Cortex of kidney (tissue), 1 donor: ENCODE measurements at places on chromosomes 2 and 18.

DNA sequence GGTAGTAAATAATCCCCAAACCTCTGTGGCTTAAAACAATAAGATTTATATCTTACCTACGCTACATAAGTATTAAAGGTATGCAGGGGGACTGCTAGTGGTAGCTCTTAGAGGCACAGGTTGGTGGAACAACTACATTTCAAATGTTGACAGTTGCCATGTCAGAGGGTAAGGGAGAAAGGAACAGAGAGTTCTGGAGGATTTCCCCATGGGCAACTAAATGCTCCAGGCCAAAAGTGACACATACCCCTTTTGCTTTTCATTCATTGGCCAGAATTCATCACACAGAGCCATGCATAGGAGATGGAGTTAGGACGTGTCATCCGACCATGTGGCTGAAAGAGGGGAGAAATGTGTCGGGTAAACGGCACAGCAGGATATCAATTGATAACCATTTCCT is 133.2 kb downstream of the NAPG start:
- no peak for DNase-seq

GRCh38 chr2:217842017-217842416 is 160.8 kb downstream of the TNS1 start:
- DNase-seq: no peak

DNA sequence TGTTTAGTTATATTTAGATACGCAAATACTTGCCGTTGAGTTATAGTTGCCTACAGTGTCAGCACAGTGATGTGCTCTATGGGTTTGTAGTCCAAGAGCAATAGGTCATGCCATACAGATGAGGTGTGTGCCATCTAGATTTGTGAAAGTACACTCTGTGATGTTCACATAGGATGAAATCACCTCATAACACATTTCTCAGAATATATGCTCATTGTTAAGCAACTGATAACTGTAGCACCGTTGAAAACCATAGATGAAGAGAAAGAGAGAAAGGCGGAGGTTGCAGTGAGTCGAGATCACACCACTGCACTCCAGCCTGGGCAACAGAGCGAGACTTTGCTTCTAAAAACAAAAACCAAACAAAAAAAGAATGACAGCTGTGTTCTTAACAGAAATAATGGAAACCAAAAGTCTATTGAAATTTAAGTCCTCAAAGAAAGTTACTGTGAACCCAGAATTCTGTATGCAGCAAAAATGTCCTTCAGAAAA is 9.5 kb downstream of the DGKD start:
- no peak for DNase-seq

DNA sequence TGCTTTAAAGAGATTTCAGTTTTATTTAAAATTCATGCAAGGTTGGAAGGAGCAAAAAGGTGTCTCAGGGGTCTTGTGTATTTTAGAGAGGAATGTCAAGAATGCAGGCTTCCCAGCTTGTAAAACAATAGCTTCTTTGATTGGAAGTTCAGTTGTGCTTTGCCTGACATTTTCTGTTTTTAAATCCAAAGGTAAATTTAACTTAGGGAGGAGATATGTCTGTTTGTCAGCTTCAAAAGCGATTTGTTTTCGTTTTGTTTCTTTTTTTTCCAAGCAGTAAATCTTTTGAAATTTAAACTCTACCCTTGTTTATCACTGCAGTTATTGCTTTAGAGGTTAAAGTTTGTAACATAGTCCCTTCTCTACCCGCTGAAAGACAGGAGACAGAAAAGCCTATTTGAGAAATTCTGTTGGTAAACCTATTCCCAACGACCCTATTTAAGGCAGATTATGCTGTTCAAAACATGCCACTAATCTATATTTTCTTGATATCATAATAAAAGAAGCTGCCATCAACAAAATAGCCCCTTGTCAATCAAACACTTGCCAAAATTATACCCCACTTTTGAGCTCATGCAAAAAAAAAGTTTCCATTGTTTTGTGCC is 639.6 kb downstream of the IRS1 start:
- DNase-seq: no peak

DNA sequence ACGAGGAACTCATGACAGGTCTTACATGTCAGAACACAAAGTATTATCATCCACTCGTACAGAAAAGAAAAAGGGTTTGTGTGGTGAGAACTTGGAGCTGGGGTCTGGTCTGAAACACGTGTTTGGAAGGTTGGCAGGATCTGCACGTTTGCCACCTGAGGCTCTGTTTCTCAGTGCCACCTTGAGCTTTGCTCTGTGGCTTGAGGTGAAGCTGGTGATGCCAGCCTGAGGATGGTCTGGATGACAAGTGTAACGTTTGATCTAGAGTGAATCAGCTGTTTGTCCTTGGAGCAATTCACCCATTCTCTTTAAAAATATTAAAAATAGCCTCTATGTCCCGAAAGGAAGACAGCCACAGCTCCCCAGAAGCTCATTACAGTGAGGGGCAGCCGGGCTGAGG is 45.4 kb upstream of the KLF11 start:
- DNase-seq: no peak

GRCh38 chr2:121287956-121288355 is 3.0 kb upstream of the TFCP2L1 start:
- no peak for DNase-seq

DNA sequence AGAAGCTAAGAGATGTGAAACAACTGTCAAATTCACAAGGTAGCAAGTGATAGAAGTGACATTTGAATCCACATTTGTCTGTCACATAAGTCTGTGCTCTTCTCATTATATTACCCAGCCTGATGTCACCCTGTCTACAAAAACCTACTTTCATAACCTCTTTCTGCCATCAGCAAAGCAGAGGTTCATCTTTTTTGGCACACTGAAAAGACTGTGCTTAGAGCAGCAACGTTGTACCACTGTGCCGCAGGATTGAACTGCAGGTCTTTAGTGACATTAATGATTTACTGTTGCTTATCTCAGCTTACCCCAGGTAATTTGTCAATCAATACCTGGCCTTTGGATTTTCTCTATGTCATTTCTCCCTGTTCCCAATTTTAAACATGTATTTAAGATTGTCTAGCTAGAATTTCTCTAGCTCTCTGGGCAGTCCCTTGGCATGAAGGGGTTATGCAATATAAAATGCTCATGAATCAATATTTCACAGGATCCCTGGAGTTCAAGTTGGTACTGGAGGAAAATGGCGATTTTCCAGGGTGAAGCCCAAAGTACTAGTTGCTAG is 31.4 kb upstream of the TDRD15 start:
- DNase-seq: no peak

DNA sequence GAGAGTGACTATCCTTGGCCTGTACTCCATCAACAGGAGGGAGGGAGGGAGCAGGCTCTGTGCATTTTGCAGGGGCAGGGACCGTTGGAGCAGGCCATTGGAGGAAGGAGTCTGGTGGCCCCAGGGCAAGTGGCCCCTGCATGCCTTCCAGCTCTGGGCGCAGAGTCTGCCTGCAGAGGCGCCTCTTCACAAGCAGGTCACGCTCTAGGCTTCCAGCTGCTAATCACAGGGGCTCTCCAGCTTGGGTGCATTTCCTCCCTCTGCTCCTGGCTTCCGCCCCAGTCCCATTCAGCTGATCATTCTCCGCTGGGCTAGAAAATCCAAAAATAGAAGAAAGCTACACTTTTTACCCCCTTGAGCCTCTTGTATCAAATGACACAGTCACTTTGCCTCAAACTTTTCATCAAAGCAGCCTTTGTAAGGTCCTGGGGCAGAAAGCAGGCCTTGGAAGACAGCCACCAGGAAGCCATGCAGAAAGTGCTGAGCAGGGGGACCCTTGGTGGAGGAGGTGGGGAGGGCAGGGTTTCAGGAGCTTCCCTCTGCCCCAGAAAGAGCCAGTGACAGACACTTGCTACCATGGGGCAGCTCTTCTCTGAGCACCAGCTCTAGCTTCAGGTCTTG is 11.3 kb downstream of the TMEM247 start:
- DNase-seq: no peak

GRCh38 chr18:69230204-69230603 is 170.5 kb upstream of the DOK6 start:
- DNase-seq: no peak

DNA sequence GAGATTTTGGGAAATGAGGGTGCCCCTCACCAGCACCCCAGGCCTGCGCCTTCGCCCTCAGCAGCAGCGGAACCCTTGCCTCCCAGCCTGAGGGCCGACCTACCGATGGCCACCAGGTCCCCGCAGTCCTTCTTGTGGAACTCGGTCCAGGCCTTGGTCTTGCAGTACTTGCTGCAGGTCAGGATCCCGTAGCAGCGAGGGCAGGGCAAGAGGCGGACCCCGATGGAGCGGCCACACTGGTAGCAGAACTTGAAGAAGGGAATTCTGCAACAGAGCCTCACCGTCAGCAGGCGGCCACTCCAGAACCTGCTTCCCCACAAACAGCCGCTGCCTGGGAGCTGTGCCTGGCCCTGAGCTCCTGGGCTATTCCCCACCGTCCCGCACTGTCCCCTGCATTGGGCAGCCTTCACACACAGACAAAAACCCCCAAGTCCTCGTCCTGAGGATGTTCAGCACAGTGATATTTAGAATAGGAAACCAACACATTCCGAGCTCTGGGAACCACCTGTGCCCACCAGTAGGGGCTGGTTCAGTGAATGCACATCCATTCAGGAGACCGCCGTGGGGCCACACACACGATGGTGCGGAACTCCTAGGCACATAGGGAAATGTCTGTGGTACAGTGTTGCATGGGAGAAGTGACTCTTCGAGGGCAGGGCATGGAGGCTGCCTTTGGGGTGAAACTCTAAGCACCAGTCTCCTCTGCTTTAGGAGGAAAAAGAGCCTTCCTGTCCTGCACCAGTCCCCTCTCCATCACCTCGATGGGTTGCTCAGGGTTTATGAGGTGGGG is 45.6 kb downstream of the GPC1 start:
- no peak for DNase-seq

- no peak for DNase-seq
Measured at GRCh38 chr2:7835151-7835550, 846.7 kb upstream of the ID2 start.

- DNase-seq: no peak
Measured at GRCh38 chr2:235603659-235604058, 109.8 kb downstream of the AGAP1 start.

DNA sequence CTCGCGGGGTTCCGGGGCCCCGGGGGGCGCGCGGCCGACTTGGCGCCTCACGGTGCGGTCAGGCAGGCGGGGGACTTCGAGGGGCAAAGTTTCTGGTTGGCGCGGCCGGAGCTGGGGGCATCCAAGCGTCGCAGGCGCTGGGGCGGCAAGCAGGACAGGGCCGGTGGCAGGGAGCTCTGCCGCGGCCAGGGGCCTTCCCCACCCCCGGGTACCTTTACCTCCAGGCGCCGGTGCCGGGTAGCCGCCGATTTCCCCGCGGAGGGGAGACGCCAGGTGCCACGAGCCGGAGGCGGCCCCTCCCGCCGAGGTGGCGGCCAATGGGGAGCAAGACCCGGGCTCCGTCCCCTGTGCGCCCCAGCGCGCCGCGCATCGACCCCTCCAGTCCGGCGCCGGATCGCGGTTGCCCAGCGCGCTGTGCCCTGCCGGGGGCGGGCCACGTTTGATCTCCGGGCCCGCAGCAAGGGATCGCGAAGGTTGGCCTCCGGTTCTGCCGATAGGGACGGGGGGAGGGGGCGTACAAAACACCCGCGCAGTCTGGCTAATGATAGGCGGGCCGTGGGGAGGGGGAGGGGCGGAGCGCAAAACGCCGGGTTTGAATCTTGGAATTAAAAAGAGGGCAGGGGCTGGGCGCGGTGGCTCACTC is at the start of gene ST8SIA5:
Gene ST8SIA5 (minus strand): TSS at position 495 of the 643 bp plus-strand sequence. CDS start 545 bp downstream, outside the sequence.
- DNase-seq: no peak

GRCh38 chr18:2846636-2847316 is at the start of gene EMILIN2:
Gene EMILIN2, plus strand, starts transcription at chr18:2847006. Its CDS starts 183 bp downstream, at chr18:2847189.
- no peak for DNase-seq

DNA sequence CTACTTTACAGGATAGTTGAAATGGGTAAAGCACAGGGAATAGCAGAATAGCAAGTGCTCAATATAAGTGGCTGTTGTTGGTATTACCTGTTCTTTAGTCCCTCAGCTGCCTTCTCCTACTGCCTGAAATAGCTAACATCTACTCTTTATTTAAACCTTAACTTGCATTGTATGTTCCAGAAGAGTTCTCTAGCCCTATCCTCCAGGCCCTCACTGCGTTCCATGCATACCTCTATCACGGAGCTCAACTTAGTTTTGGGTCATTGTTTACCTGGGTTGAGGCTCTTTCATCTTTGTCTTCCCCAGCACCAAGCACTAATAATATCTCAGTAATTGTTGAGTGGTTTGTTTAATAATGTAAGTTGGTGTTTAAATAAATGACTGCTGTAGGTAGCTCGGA is 242.2 kb upstream of the FANCL start:
- DNase-seq: no peak

DNA sequence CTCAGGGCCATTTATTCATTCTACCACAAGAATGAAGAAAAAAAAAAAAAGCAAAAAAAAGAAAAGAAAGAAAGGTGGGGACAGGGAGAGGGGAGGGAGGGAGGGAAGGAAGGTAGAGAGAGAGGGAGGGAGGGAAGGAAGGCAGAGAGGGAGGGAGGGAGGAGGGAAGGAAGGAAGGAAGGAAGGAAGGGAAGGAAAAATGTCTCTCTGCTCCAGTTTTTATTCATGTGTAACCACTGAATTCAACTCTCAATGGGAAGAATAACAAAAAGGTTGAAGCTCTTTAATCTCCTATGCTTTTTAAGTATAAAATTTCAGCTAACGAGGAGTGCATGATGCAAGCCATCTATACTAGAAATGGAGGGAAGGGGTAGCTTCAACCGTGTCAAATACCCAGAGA is 287.3 kb downstream of the MREG start:
- no peak for DNase-seq

GRCh38 chr2:66550826-66551225 is 115.9 kb downstream of the MEIS1 start:
- DNase-seq: no peak

DNA sequence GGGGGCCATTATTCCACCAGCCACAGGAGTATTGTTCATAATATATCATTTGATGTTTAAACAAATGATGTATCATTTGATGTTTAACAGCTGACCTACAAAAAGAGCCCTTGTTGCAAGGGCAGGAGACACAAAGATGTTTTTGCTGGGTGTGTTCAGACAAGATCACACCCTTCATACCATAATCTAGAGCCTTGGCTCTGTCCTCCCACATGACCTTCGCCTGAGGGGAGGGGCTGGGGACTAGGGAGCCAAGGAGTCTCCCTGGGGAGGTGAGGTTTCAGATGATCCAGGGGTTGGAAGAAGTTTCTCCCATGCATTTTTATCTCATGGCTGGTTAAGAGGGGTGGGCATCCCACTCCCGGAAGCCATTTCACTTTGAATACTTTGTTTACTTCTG is 33.5 kb downstream of the CDC42EP3 start:
- no peak for DNase-seq

DNA sequence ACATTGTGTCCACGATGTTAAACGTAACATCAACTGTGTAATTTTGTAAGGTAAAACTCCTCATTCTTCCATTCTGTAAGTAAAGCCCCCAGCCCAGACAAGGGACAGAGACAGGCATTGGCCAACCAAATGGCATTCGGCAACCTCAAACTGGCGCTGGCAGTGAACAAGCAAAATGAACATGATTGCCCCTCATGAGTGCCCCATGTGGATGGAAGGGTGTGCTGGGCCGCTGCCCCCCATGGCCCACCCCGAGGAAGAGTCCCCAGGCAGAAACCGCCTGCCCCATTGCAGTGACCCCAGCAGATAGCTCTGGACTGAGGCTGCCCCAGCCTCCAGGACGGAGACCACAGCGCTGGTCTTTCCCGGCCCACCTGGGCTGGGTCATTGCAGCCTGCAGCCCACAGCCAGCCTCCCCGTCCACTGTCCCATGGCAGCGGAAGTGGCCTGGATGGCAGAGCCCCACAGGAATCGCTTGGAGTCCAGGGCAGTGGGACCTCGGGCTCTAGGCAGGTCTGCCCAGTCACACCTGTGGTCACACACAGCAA is 220.2 kb downstream of the HDAC4 start:
- no peak for DNase-seq
